Activated CD4-positive, CD25-positive, alpha-beta regulatory T cell (primary cell): ENCODE measurements at places on chromosomes 1 and 21.

DNA sequence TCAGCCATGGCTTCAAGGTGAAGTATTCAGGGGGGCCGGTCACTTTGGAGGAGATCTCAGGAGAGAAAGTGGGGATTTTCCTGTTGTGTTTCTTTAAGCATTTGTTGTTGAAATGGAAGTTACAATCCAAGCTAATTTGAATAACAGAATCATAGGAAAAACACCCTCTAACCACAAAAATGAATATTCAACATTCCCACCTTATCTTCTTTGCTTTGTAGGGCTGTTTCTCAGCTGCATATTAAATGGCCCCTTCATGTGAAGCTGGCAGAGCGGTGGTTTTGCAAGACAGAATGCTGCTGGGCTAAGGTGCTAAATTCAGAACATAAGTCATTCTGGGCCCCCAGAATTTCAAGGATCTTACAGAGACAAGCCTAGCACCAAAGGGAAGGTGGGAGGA is 279.0 kb downstream of the RRAGC start:
- DNase-seq, result no peak

DNA sequence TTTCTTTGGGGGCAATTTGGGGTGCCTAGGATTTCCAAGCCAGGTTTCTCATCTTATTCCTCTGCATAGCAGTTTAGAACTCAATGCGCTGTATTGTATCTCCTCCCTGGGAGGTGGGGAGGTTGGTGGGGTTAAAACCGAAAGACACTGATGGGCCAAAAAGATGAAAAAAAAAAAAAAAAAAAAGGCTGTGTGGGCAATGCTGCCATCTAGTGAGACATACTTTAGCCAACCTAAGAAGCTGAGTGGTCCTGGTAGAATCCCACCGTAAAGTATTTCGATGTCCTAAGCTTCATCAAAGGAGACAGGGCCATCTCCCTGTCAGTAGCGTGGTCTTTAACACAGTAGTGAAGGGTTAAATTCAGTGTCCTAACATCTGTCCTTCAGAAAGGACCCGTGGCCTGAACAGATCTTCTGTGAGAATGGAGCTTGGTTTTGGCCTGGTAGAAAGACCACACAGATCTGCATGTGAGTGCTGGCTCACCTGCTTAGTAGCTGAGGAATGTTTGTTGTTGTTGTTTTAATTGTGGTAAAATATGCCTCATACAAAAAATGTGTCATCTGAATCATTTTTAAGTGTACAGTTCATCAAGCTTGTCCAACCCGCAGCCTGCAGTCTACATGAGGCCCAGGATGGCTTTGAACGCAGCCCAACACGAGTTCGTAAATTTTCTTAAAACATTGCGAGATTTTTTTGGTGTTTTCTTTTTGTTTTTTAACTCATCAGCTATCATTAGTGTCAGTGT is 226.2 kb downstream of the KIF26B start:
- DNase-seq, result no peak

DNA sequence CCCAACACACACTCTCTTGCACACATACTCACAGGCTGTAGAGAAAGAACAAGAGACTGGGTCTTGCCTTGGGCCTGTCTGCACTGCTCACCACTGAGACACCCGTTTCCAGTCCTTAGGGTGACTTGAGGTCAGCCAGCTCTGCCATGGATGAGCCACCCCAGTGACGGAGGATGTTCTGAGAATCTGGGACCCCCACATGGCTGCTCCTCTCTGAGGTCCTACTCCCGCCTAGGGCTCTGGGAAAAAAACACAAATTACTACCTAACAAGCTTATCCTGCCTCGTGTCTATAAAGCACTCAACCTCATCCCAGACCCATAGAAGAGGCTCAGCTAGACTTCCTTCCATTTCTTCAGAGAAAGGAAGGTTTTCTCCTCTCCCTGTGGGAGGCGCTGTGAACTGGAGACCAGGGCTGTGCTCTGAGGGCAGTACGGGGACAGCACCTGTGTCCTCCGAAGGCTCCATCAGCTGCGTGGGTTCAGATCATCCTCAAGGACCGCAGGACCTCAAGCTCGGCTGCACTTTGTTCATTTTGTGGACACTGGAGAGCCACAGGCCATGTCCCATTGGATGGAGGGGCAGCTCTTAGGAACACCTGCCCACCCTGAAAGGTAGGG is 4.3 kb upstream of the CLEC20A start:
- no peak for DNase-seq

DNA sequence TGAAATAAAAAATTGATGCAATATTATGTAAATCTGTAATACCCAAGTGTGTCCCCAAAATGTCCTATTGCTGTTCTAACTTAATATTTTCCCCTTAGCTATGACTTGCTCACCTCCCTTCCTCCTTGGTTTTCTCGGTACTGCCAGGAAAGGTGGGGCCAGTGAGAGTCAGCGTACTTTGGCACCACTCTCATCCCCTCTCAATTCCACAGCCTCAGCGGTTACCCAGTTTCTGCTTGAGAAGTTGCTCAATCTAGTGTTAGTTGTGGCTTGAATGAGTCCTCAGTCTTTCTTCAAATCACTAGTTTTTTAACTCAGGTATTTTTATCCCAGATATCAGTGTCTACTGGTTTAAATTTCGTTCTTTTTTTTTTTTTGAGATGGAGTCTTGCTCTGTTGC is 32.3 kb downstream of the BCAS2 start:
- DNase-seq, result no peak
